ENCODE measurements at places on chromosomes 1 and 21.

- no peak for DNase-seq
Observed at GRCh38 chr1:189708674-189709073, 769.0 kb downstream of the BRINP3 start.

GRCh38 chr1:164647211-164647610 is 88.2 kb downstream of the PBX1 start:
- DNase-seq: no peak

DNA sequence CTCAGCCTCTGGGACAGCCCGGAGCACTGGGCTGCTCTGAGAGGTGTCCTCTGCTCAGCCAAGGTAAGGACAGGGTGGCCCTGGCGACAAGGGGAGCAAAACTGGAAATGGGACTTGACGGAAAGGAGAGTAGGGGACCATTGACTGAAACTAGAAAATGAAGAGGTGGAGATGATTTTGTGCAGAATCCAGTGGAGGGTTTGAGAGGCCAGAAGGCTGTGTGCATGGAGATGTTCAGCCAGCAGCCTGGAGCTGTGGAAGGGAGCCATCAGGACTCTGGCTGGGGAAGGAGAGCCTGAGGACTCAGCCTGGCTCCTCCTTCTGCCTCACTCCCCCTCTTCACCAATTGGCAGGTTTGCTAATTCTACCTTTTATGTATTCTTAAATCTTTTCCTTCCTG is 114.2 kb downstream of the EDEM3 start:
- DNase-seq: no peak

DNA sequence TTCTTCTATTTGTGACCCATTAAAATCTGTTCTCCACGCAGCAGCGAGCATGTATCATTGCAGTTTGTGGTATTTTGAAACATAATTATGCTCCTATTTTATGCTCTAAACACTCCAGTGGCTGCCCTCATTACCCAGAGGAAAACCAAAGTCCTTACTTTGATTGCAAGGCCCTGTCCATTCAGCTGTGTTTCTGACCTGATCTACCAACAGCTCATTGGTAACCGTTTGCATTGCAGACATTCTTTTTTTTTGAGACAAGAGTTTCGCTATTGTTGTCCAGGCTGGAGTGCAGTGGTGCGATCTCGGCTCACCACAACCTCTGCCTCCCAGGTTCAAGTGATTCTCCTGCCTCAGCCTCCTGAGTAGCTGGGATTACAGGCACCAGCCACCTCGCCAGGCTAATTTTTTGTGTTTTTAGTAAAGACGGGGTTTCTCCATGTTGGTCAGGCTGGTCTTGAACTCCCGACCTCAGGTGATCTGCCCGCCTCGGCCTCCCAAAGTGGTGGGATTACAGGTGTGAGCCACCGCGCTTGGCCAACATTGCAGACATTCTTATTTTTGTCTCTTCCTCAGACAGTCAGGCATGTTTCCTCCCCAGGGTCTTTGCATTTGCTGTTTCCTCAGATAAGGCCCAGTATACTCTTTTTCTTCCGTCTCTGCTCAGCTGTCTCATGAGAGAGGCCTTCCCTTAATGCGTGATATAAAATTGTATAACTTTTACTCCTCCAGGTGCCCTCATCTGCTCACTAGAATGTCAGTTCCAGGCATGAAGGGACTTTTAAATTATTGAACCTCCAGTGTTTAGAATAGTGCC is 32.5 kb downstream of the THRAP3 start:
- no peak for DNase-seq

- no peak for DNase-seq
Observed at GRCh38 chr21:42236014-42236413, 17.1 kb downstream of the ABCG1 start.

DNA sequence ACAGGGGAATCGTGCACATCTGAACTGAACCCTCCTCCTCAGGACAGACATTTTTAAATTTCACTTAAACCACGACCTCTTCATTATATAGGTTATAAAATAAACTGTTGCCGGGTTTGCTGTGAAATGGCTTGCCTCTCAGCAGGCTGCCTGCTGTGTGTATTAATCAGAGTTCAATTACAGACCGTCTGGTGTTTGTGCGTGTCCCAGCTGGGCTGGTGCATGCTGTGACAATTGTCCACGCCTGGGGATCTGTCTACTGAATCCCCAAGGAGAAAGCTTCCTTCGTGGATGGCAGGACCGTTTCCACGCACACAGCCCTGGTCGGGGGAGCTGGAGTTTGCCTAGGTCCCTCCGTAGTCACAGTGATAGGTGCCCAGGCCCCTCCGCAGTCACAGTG is 13.4 kb upstream of the AGPAT3 start:
- DNase-seq: no peak

DNA sequence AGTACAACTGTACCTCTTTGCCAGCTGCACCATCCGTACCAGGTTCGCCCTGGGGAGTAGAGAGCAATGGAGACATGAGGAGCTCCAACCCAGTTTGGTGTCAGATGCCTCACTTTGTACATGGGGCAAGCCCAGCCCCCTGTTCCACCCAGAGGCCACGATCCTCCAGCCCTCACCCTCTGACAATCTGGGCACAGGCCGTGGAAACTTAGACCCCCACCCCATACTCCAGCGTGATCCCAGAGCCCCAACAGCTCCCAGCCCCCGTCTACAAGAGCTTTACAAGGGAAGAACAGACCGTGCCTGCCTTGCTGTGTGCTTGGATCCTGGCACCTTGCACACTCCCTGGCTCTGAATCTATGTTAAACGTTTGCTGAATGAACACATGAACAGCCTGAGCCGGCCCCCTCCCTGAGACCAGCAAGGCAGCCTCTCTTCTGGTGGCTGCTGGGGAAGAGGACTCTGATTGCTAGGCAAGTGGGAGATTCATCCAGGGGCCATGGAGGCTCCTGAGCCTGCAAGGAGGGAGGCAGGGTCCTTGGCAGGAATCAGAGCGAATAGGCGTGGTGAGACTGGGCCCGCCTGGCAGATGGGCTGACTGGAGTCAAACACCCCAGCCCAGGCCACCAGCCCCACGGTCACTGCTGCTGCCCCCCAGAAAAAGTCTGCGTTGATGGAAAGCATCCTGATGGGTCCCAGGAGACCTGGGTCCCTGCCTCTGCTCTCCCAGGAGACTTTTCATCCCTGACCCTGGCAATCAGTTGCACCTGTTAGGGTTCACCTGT is 12.5 kb upstream of the PEF1 start:
- DNase-seq: no peak

- DNase-seq: no peak
Observed at GRCh38 chr1:222592171-222592570, 2.4 kb upstream of the TAF1A start.

GRCh38 chr1:208782186-208782585 is 538.0 kb upstream of the PLXNA2 start:
- no peak for DNase-seq

GRCh38 chr1:167635156-167635648 is 5.2 kb downstream of the RCSD1 start:
- no peak for DNase-seq

GRCh38 chr1:65002156-65002507 is 35.8 kb upstream of the JAK1 start:
- DNase-seq: no peak
